Memory B cell (primary cell): ENCODE measurements at places on chromosomes 6 and 20.
A peak's percentile ranks its signal among the peaks of the same experiment; 100 is the strongest.

- H3K27ac ChIP-seq = peak overlapping the region; percentile 61
- H3K4me3 ChIP-seq = peak overlapping the region; percentile 45
- H3K36me3 ChIP-seq = peaks cover 9% of the 10 kb centered on the region
- peaks cover 29% of the 10 kb centered on the region for H3K4me1 ChIP-seq
Measured at GRCh38 chr6:41186031-41186562, 14.9 kb downstream of the TREML2 start.

DNA sequence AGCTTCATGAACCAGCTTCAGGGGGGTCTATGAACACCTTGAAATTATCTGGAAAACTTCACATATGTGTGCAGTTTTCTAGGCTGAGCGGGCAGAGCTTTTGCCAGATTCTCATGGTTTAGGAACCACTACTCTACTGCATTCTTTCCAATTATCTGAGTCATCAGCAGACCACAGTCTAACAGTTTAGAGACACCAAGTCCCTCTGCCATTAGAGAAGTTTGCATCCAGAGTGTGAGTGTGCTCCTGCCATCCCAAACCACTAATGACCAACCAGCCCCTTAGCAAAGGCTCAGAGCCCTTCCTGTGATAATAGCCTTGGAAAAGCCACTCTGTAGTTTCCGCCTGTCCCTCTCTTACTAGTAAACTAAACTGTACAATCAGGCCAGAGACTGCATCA is 96.8 kb downstream of the PHACTR1 start:
- H3K4me1 ChIP-seq = no peaks in the 10 kb centered on the region
- H3K36me3 ChIP-seq = no peaks in the 10 kb centered on the region
- DNase-seq = no peak
- no peak overlapping the region for H3K4me3 ChIP-seq
- no peak overlapping the region for H3K27ac ChIP-seq

- H3K4me1 ChIP-seq = no peaks in the 10 kb centered on the region
- H3K4me3 ChIP-seq = no peak overlapping the region
- no peaks in the 10 kb centered on the region for H3K36me3 ChIP-seq
Measured at GRCh38 chr6:23870496-23870895, 255.5 kb upstream of the NRSN1 start.

DNA sequence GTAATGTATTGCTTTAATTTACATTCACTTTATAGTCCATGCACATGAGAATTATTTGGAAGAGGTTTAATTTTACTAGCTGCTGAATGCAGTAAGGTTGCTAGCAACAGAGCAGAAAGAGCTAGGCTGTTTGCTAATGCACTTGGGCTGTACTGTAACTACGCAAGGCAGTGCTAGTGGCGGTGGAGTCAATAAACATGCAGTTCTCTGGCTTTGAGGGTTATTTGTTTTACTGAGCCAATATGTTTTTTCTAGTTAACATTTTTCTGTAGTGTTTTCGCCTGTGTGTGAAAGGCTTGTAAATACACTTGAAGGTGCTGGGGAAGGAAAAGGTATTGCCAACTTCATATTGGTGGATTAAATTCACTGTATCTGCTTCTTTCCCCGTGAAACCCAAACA is 112.8 kb downstream of the BTBD3 start:
- no peak overlapping the region for H3K27ac ChIP-seq
- peaks cover 2% of the 10 kb centered on the region for H3K4me1 ChIP-seq
- no peak for DNase-seq
- H3K27me3 ChIP-seq = peaks cover 2% of the 10 kb centered on the region
- H3K4me3 ChIP-seq = no peak overlapping the region

GRCh38 chr6:154868143-154868594 is 126.9 kb upstream of the TIAM2 start:
- no peak overlapping the region for H3K4me3 ChIP-seq
- peak; percentile 2 for DNase-seq
- peaks cover 10% of the 10 kb centered on the region for H3K36me3 ChIP-seq
- no peaks in the 10 kb centered on the region for H3K4me1 ChIP-seq
- H3K27ac ChIP-seq = no peak overlapping the region

GRCh38 chr6:105994118-105994590 is 92.0 kb upstream of the PRDM1 start:
- DNase-seq = peak; percentile 41
- H3K36me3 ChIP-seq = peaks cover 1% of the 10 kb centered on the region
- H3K4me1 ChIP-seq = peaks cover 16% of the 10 kb centered on the region
- H3K4me3 ChIP-seq = peak overlapping the region; percentile 94
- peak overlapping the region; percentile 76 for H3K27ac ChIP-seq
- H3K27me3 ChIP-seq = peaks cover 6% of the 10 kb centered on the region

- H3K36me3 ChIP-seq = no peaks in the 10 kb centered on the region
- no peak for DNase-seq
- peaks cover 24% of the 10 kb centered on the region for H3K27me3 ChIP-seq
- peaks cover 11% of the 10 kb centered on the region for H3K4me1 ChIP-seq
- H3K4me3 ChIP-seq = peak overlapping the region; percentile 75
Measured at GRCh38 chr6:138500045-138500665, 861 bp upstream of the NHSL1 start.

- no peak for DNase-seq
- no peak overlapping the region for H3K4me3 ChIP-seq
- H3K27ac ChIP-seq = no peak overlapping the region
- H3K36me3 ChIP-seq = no peaks in the 10 kb centered on the region
- H3K27me3 ChIP-seq = no peaks in the 10 kb centered on the region
- H3K4me1 ChIP-seq = no peaks in the 10 kb centered on the region
Measured at GRCh38 chr6:126616866-126617265, 277.0 kb downstream of the CENPW start.

DNA sequence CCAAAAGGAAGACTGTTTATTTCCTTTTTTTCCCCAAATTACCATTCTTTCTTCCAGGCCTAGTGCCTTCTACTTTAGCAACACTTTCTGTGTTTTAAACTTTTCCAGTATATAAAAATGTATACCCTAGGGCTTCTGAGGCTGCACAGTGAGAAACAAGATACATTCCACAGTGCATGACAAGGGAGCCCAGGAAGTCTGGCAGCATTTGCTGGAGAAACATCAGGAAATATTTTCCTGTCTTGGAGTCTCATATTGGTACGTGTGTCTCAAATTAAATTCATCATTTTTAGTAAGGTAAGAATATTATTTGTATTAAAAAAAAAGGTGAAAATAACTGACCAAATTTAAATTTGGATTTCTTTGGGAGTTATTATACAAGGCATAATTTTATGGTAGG is 662.6 kb downstream of the RFPL4B start:
- H3K4me3 ChIP-seq = no peak overlapping the region
- H3K4me1 ChIP-seq = no peaks in the 10 kb centered on the region

DNA sequence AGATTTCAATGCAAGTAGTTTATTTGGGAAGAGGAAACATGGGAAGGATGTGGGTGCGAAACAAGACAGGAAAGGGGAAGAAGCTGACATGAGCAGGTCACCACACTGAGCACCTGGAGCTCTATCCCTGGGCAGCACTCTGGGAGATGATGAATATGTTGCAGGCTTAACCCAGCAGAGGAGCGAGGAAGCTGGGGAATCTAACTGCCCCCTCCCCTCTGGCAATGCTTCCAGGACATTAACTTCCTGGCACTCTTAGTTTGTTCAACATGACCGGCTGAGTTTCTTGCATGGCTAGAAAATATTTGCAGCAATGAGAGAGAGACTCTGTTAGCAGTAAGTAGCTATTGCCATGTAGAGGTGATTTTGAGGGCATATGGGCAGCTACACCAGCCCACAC is 4.9 kb upstream of the ADA start:
- no peak for DNase-seq
- H3K27me3 ChIP-seq = no peaks in the 10 kb centered on the region
- no peak overlapping the region for H3K4me3 ChIP-seq
- H3K4me1 ChIP-seq = peaks cover 3% of the 10 kb centered on the region
- no peaks in the 10 kb centered on the region for H3K36me3 ChIP-seq

DNA sequence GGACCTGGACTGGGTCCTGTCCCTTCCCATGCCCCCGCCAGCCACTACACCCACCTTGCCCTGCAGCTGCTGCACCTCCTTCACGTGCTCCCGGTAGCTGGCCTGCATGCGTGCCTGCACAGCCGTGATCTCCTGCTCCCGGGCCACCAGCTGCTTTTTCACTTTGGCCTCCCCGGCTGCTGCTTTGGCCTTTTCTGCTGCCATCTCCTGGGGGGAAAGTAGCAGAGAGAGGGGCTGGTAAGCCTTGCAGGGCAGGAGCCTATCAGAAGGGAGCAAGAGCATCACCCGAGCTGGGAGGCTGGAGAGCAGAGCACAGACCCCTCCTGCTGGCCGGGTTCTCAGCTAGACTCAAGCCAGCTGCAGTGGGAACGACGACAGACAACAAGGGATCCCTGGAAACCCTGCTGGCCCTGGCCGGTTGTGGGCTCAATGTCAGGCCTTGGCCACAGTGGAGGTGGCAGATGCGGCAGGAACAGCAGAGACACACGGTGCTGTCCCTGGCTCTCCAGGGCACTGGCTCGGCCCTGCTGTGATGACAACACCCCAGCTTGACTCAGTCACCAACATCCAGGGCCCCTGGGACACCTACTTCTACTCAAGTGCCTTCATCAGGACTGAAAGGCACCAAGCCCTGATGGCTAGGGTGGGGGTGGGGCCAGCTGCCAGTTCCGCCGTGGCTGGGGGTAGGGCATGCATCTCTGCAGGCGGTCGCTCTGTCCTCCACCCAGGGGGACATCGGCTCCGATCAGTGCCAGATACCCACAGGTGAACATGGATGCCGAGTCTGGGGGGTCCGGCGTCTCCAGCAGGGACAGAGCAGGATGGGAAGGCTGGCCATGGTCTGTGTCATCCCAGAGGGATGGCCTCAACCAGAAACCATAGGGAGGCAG is 45.3 kb downstream of the RRBP1 start:
- H3K27me3 ChIP-seq = no peaks in the 10 kb centered on the region
- no peak overlapping the region for H3K4me3 ChIP-seq
- H3K4me1 ChIP-seq = no peaks in the 10 kb centered on the region
- no peak overlapping the region for H3K27ac ChIP-seq
- peaks cover 5% of the 10 kb centered on the region for H3K36me3 ChIP-seq

GRCh38 chr6:18752278-18753068 is 365.3 kb downstream of the RNF144B start:
- H3K27ac ChIP-seq = no peak overlapping the region
- H3K4me1 ChIP-seq = no peaks in the 10 kb centered on the region
- no peaks in the 10 kb centered on the region for H3K36me3 ChIP-seq
- H3K27me3 ChIP-seq = no peaks in the 10 kb centered on the region
- H3K4me3 ChIP-seq = no peak overlapping the region
- DNase-seq = no peak

DNA sequence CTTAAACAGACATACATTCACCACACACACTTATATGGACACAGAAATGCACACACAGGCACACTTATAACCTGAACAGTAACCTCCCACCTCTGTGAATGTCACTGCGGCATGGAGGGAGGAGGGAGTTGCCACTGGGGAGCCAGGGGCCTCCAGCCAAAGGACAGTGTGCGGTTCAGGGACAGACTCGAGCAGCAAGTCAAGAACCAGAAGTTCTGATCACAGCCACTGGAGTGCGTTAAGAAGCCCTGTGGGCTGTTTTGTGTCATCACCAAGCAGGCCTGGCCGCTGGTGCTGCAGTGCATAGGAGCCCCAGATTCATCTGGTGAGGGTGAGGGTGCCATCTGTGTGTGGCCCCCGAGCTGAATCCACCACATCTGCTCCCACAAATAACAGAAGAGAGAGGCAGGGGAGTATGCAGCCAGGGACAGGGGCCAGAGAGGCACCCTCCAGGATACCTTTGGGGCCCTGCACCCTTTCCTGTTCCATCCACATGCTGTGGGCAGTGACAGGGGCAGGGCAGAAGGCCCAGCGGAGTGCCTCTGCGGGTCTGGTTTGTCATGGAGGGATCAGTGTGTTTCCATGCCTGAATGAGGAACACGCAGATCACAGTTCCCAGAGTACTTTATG is 20.3 kb downstream of the SYNDIG1 start:
- H3K27ac ChIP-seq = no peak overlapping the region
- no peak for DNase-seq
- H3K27me3 ChIP-seq = peaks cover 4% of the 10 kb centered on the region
- H3K4me3 ChIP-seq = no peak overlapping the region
- H3K36me3 ChIP-seq = no peaks in the 10 kb centered on the region
- peaks cover 5% of the 10 kb centered on the region for H3K4me1 ChIP-seq

- H3K27ac ChIP-seq = no peak overlapping the region
- no peaks in the 10 kb centered on the region for H3K4me1 ChIP-seq
- no peak for DNase-seq
- no peak overlapping the region for H3K4me3 ChIP-seq
Measured at GRCh38 chr6:39381550-39382140, 59.1 kb upstream of the KCNK16 start.

- no peak for DNase-seq
- H3K36me3 ChIP-seq = no peaks in the 10 kb centered on the region
- peaks cover 5% of the 10 kb centered on the region for H3K27me3 ChIP-seq
- H3K4me3 ChIP-seq = no peak overlapping the region
- H3K4me1 ChIP-seq = no peaks in the 10 kb centered on the region
Measured at GRCh38 chr20:10330071-10330470, 104.0 kb downstream of the MKKS start.

DNA sequence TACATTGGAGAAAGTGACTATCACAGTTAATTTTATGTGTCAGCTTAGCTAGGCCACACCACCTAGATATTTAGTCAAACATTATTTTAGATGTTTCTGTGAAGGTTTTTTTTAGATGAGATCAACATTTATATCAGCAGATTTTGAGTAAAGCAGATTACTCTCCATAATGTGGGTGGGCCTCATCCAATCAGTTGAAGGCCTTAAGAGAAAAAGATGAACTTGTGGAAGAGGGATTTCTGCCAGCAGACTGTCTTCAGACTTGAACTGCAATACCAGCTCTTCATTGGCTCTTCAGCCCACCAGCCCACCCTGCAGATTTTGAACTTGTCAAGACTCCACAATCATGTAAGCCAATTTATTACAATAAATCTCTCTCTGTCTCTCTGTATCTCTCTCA is 25.1 kb upstream of the FBXO30 start:
- H3K27ac ChIP-seq = no peak overlapping the region
- no peaks in the 10 kb centered on the region for H3K4me1 ChIP-seq
- no peaks in the 10 kb centered on the region for H3K27me3 ChIP-seq
- peaks cover 6% of the 10 kb centered on the region for H3K36me3 ChIP-seq
- DNase-seq = no peak

DNA sequence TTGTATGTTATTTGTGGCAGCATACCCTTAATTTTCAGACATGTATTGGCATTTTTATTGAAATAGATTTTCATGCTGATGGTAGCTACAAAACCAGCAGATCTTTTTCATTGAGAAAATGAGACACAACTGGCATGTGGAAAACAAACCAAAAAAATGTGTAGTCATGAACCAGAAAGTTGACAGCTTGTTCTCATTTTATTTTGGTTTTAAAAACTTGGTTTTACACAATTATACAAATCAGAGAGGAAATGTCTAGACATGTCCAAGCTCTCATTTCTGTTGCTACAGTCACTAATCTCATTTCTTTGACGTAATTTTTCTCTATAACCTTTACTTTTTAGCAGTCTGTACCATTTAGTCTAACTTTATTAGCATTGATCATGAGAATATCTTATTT is 85.4 kb downstream of the GRIK2 start:
- H3K27me3 ChIP-seq = no peaks in the 10 kb centered on the region
- no peak for DNase-seq
- H3K36me3 ChIP-seq = no peaks in the 10 kb centered on the region
- H3K4me1 ChIP-seq = no peaks in the 10 kb centered on the region
- H3K27ac ChIP-seq = no peak overlapping the region

DNA sequence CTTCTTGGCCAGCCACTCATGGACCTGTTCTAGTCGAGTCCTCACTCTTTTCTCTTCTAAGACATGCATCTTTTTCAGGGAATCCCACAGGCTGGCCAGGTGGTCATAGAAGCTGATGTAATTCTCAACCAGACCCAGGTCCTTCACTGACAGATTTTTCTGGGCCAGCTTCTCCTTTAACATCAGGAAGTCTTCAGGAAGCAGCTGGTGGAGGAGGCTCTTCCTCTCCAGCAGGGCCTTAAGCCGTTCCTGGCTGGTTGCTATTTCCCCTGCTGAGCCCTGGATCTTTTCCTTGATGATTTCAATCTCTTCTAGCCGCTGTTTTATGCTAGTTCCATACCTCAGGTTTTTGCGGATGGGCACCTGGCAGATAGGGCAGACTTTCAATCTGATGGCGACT is 28.6 kb downstream of the DDX27 start:
- H3K36me3 ChIP-seq = peaks cover 24% of the 10 kb centered on the region
- no peaks in the 10 kb centered on the region for H3K27me3 ChIP-seq
- peak overlapping the region; percentile 11 for H3K27ac ChIP-seq
